NCI-H1436 treated with DMSO at 0.1 percent for 48 hours (cell line): ENCODE measurements at places on chromosomes 4 and X.

GRCh38 chrX:109475174-109475891 is 6.6 kb downstream of the GUCY2F start:
- DNase-seq = no peak

- no peak for DNase-seq
Measured at GRCh38 chrX:69072486-69073006, 92.7 kb downstream of the PJA1 start.

DNA sequence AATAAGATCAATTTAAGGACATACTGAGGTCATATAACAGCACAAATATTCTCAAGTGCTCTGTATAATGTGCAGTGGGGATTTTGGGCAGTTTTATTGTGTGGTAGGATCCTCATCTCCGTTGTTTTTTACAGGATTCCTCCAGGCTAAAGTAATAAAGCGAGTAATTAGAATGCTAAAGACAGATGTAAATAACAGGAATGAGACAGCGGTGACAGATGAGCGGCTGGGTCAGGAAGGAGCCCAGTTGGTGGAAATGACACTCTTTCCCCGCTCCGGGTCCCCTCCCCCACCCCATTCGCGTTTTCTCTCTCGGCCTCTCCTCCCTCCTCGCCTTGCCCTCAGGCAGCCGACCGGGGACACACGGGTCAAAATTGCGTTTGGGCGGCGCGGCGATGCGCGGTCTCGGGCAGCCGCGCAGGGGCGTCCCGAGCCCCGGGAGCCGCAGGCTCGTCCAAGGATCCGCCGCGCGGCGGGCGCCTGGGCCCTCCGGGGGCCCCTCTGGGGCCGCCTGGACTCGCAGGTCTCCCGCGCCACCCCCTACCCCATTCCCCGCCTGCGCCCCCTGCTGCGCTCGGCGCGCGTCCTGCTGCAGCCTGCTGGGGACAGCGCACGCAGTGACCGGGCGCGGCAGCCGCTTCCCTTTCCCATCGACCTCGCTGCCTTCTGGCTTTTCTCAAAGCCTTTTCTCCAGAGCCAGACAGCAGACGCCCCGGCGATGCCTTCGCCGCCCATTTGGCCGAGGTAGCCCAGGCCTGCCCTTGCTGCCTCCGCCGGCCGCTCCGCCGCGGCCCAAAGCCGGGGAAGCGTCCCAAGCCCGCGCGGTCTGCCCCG is 16.2 kb downstream of the POU4F2 start:
- DNase-seq = no peak

GRCh38 chr4:176970853-176971252 is 178.1 kb upstream of the VEGFC start:
- no peak for DNase-seq

- no peak for DNase-seq
Measured at GRCh38 chr4:121562811-121563210, 134.0 kb downstream of the ANXA5 start.

DNA sequence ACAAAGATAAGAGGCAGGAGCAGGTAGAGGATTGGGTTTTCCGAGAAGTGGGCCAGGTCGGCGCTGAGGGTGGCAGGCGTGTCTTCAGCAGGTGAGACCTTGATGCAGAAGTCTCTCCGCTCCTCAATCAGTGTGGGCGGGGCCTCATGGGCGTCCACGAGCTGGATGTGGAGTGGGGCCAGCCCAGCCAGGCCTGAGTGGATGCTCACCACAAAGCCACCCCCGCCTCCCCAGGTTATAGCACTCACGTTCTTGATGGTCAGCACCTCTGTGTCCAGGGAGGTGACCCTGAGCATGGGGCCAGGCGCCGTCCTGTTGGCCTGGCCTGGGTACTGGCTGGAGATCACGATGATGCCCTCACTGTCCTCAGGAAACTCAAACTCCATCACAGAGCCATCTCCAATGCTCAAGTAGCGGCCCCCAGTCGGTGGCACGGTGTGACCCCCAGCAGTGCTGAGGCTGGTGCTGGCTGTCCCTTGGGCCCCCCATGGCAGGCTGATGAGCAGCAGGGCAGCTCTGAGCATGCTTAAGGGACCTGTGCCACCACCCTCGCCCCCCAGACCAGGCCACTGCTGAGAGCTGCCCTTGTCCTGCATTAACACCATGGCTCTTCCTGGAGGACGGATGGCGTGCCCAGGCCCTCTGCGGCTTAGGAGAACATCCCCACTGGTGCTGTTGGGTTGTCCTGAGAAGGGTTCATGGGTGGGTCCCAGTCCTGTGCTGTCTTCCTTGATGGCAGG is 1.9 kb downstream of the SLC10A3 start:
- DNase-seq = no peak

- DNase-seq = no peak
Measured at GRCh38 chr4:175413561-175413960, 398.5 kb downstream of the GPM6A start.

GRCh38 chr4:82034878-82035277 is 338.9 kb downstream of the HNRNPD start:
- no peak for DNase-seq

DNA sequence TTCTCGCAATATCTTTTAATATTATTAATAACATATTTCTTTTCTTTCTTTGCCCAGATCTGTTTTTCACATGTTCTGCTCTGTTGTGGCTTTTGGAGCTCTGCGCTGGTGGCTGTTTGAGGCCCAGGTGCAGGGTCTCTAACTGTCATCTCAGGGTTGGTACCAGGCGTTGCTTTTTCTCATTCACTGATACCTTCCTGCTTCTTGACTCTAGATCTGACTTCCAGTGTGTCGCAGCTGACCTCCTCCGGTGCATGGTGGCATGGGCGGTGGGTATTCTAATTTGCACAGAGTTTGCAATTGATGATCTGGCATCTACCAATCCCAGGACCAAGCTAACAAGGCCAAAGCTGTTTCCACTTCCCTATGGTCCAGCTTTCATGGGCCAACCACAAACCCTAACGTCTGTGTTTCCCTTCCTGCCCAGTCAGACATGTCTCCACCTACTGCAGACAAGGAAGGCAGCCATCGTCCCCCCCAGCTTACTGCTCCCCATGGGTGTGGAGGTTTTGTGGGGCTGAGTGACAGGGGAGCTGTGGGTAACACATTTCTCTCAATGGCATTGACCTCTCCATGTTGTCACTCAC is 25.2 kb downstream of the LETM1 start:
- DNase-seq = no peak

DNA sequence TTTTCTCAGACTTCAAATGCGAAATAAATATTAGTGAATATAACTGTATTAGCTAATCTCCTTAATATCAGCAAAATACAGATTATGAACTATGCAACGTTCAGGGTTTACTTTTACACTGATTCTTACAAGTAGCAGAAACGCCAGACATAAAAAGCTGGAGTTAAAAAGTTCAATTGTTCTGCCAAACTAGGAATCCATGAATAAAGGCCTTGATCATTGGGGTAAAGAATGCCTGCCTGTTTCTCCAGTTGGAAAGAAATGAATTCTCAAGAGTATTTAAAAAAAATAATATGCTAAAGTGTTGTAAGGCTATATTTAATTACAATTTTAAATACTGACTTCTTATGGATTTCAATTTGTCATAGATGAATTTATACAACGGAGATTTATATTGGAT is 612.2 kb downstream of the DMD start:
- DNase-seq = no peak

GRCh38 chrX:12128017-12128416 is 10.3 kb upstream of the FRMPD4 start:
- no peak for DNase-seq

- no peak for DNase-seq
Measured at GRCh38 chr4:133581996-133582619, 433.0 kb downstream of the PCDH10 start.

DNA sequence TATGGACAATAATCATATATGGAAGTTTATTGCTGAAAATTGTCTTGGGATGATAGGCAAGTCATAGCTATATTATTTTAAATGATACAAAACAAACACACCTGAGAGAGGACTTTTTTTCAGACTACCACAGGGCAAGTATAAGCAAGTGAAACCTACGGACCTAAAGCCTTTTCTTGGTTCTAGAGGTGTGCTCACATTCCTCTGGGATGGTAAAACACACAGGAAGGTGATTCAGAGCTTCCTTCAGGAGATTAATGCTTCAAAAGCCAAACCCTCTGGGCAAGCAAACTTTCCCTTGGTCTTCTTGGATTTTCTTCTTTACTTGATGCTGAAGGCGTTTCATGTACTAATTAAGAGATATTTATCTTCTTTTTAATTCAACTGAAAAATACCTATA is 60.1 kb upstream of the ACSL4 start:
- DNase-seq = no peak

- DNase-seq = no peak
Measured at GRCh38 chr4:37825968-37826294, 555 bp upstream of the PGM2 start.

DNA sequence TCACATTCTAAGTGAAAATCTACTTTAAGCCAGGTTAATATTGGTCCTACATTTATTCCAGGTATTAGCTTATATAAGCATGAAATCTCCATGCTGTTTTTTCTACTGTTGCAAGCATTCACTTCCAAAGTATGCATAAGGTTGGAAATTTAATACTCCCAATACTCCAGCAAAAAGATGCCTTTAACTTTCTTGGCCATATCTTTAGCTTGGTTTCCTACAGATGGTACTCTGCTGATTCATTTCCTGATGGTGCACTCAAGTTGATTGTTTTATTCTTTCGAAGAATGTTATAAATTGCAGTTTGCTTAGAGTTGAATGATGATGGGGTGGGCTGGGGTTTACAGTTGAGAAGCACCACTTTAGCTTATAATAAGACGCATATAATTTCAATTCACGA is 330.2 kb downstream of the PTTG2 start:
- DNase-seq = no peak

DNA sequence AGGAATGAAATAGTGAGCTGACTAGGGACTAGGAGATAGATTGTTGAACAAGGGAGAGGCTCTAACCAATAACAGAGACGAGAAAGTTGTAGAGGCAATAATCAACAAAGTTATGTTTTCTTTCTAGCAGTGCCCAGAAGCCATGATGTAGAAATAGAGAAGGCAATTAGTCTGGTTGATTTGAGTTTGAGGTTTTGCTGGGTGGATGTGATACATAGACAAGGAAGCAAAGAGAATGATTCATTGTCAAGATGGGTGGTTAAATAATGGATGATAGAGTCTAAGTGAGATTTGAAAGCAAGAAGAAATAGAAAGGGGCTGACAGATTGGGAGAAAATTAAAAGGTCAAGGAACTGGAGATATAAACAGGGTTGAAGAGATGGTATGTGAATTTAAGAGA is 11.2 kb downstream of the RBM41 start:
- DNase-seq = no peak

DNA sequence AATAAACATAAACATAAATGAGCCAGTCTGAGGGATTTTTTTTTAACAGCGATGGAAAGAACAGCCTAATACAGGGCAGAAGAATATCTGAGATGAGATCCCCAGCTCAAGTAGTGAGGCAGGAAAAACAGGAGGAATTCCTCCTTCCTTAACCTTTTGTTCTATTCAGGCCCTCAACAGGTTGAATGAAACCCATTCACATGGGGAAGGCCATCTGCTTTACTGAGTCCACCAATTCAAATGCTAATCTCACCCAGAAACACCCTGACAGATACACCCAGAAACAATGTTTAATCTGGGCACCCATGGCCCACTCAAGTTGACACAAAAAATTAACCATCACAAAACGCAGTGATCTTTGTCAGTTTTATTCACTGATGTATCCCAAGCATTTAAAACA is 45.5 kb downstream of the SMIM31 start:
- DNase-seq = no peak

DNA sequence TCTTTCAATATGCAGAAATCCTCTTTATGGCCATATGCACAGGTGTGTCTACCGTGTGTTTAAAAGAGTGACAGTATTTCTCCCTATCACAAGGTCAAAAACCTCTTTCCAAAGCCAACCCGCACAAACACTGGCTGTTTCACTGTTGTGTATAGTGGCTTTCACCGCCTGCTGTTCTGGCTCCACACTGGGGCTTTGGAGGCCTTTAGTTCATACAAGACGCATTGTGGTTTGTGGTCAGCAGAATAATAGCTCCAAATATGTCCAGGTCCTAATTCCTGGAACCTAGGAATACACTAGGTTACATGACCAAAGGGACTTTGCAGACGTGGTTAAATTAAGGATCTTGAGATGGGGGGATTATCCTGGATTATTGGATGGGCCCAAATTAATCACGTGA is 40.7 kb upstream of the FAM9A start:
- no peak for DNase-seq
